ENCODE measurements at places on chromosomes 12 and 14. TPM values are rescaled to one million over a fixed set of nuclear protein-coding genes. Genes with fewer than 3 reads are reported as not detected.
A peak's percentile ranks its signal among the peaks of the same experiment; 100 is the strongest.

- DNase-seq, result peak; percentile 15
These were observed 2.5 kb downstream of the COL2A1 start for GRCh38 chr12:48001505-48002413.

DNA sequence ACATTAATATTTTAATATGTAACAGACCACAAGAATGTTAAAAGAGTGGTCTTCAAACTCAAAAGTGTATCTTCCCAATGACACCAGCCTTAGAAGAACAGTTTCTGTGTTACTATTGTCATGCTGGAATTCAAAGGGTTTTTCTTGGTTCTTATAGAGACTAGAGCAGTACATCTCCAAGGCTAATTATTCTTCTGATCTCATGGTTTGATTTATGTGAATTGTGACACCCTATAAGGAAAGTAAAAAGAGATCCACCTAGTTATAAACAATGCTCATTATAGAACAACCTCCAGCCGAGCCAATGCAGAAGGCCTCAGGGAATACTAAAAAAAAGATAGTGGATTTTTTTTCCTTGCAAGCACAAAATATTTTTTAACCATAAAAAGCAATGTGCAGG is 65.5 kb downstream of the PTPRO start:
- no peak for DNase-seq

- no peak for DNase-seq
These were observed 63.6 kb downstream of the TMCC3 start for GRCh38 chr12:94586589-94587259.

GRCh38 chr14:92175811-92176210 is 54.0 kb downstream of the CPSF2 start:
- DNase-seq, result no peak

GRCh38 chr12:71455028-71455737 is 15.6 kb downstream of the LGR5 start:
- DNase-seq, result no peak

DNA sequence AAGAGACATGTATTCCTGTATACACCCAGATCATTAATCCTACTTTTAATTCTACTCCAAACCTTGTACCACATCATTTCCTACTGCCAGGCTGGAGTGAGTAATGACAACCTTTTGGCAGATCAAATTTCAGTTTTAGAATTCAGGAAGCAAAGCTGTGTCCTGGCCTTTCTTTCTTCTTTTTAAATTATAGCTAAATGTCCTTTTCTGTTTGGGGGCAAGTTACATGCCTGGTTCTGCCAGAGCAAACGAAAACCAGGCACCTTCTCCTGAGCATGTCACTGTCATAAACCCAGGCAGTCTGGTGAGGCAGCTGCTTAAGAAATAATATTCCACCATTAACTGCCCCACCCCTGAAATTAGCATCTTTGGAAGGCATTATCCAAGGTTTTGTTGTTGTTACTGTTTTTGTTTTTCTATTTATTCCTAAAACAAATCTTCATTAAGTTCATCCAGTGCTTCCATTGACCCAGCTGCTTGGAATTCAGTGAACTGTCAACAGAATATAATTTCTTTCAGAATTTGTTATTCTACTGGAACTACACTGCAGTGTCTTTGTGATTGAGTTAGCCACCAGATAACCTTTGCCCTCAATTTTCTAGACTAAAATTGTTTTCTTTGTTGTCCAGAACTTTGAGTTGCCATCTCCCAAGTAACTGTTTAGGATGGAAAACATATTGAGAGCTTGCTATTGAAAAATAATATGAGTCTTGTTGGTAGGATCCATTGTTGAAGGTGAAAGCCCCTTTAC is 33.2 kb downstream of the SAMD4A start:
- no peak for DNase-seq

DNA sequence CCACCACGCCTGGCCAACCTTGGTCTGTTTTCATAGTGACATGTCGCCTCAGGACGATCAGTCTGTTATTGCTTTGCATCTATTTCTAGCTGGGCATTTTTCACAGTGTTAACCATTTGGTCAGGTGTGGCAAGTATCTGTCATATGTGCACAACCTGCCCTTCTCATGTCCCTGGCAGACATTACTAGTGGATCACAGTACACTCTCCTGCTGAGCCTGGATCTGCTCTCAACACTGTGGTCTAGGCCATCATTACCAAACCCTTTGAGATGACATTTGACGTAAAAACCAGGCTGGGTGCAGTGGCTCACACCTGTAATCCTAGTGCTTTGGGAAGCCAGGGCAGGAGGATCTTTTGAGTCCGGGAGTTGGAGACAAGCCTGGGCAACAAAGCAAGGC is 29.4 kb upstream of the NOS1 start:
- no peak for DNase-seq

DNA sequence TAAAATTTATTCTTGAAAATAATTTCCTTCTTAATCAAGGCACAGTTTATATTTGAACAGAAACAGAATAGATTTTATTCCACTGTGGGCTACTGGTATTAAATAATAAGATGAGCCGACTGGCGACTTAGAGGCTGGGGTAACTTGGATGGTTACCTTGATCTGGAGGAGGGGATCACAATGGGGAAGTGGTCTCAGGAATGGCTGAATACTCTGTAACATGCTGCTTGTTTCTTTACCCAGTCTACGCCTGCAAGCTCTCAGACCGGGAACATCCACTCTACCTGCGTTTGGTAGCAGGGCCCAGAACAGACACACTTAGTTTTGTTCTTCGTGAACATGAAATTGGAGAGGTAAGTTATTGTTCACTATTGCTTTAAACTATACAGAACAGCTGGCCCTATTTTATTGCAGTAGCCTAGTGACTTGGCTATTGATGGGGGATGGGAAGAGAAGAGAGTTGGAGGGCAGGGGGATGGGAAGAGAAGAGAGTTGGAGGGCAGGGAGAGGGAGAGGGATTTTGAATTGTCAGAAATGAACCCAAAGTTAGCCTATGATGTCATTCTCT is 67.9 kb downstream of the GNS start:
- no peak for DNase-seq

GRCh38 chr14:75811872-75812499 is 150.9 kb downstream of the TTLL5 start:
- no peak for DNase-seq

FCF1 gene
- 69.7 TPM for total RNA-seq

NANOG gene
- not detected for total RNA-seq

DNA sequence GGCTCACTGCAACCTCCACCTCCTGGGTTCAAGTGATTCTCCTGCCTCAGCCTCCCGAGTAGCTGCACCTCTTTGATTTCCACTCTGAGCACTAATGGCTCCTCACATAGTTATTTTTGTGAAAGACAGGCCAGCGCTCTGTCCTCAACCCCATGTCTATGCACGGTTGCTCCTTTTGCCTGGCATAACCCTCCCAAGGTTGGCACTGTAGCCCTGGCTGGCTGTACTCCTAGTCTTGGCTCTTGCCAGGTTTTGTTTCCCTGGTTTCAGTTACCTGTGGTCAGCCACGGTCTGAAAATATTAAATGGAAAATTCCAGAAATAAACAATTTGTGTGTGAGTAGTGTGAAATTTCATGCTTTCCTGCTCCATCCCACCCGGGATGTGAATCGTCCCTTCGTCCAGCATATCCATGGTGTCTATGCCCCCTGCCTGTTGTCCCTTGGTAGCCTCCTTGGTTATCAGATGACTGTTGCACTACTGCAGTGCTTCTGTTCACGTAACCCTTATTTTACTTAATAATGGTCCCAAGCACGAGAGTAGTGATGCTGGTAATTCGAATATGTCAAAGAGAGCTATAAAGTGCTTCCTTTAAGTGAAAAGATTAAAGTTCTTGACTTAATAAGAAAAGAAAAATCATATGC is 12.3 kb upstream of the DCD start:
- DNase-seq, result no peak

DNA sequence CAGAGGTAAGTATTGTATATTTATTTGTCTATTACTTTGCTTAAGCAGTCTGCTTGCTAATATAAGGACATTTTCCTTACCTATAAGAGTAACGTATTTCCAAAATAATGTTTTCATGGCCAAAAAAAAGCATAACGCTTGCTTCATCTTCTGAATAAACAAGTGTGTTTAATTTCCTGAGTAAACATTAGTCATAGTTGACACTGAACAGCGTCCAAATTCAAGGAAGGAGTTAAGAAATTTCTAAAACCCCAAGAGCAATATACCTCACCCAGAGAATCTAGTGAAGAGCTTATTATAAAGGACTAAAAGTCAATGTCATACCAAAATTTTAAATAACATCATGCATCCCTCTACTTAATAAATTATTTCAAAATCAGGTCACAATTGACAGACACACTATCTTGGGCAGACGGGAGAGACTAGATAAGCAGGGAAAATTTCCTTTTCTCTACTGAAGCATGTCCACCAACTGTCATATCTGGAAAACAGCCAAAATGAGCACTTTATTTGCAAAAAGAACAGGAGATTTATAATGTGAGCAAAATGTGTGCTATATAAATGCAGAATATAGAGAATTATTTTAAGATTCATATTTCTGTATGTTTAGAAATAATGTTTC is 25.1 kb downstream of the ANKS1B start:
- DNase-seq, result no peak

DNA sequence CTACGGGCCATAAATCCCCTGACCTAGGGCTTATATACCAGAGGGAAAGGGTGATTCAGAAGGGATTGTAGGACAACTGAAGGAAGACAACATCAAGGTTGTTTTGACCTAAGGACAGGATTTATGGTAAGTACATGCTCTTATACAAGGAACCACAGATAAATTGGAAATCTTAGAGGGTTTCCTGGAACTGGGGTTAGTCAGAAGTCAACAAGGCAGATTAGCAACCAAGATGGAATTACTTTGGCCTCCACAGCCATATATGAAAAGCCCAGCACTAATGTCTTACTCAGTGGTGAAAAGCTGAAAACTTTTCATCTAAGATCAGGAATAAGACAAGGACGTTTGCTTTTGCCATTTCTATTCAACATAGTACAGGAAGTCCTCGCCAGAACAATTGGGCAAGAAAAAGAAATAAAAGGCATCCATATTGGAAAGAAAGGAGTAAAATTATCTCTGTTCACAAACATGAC is 5.4 kb downstream of the TMBIM4 start:
- DNase-seq, result no peak

CIROP gene
- not detected for total RNA-seq

DNA sequence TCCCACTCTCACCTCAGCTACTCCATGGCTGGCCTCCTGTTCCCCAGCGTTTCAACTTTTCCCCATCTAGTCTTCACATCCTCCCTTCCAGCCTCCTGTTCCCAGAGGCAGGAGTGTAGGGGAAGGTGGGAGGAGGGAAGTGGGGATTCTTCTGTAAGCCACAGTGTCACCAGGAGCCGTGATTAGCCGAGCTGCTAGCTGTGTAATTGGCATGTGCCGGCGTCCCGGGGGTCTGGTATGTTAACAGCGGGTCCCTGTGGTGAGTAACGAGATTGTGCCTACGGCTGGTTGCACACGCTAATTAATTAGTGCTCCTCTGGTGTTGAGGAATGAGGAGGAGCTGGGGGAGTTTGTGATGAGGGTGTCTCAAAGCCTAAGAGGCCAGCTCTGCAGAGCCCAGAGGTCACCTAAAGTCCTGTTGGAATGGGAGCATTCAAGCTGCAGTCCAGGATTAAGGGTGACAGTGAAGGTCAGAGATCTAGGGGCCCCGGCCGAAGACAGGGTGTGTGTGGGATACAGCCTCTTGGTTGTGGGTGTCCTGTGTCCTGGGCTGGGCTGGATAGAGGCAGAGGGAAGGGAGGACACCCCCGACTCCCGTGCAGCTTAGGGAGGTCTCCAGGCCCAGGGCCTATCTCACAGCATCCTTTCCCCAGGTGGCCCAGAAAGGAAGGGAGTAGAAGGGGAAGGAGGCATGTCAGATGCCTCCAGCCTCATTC is 10.0 kb upstream of the CALCOCO1 start:
- no peak for DNase-seq

DNA sequence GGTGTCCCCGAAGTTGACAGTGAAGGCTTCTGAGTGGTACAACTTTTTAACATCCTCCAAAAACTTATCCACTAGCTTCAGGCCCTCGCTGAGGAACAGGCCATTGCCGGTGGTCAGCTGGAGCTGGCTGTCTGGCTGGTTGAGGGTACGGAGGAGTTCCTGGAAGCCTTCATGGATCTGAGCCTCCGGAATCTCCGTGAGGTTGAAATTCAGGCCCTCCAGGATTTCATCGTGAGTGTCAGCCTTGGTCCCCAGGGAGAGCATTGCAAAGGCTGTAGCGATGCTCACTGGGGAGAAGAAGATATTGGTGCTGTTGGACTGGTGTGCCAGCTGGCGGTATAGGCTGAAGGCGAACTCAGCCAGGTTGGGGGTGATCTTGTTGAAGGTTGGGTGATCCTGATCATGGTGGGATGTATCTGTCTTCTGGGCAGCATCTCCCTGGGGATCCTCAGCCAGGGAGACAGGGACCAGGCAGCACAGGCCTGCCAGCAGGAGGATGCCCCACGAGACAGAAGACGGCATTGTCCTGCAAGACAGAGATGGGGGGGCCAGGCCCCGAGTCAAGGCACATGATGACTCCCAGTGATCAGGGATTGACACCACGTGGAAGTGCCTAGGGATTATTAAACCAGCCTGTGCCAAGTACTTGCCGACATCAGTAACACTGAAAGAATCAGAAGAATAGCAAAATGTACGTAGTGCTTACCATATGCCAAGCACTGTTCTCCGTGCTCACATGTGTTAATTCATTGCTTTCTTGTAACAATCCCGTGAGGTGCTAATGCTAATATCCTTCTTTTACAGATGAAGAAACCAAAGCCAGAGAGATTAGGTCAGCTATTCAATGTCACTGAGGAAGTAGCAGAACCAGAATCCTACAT is 5.4 kb downstream of the SERPINA1 start:
- DNase-seq, result no peak

OR6C2 gene
- total RNA-seq, result not detected

- DNase-seq, result no peak
These were observed 115.2 kb upstream of the PELI2 start for GRCh38 chr14:56002876-56003625.

GRCh38 chr14:80764496-80764895 is 177.0 kb downstream of the CEP128 start:
- DNase-seq, result no peak

DNA sequence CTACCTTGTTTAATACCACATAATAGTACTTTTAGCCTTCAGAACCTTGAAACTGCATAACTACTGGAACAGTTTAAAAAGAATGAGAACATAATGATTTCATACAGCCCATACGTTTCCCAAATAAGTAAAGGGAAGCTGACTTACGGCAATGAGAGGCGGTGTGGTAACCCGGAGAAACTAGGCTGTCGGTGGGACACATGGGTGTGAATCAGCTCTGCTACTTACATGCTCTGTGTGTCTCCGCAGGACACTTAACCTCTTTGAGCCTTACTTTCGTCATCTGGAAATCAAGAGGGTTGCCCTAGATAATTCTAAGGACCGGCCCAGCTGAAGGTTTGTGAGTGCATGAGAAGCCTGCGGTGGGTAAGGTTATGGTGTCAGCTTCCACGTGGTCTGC is 49.3 kb upstream of the PLEKHG3 start:
- DNase-seq, result no peak
